GM12864 (cell line): ENCODE measurements at places on chromosomes 1 and 21.

GRCh38 chr1:229554886-229555621, 3.5 kb downstream of the ABCB10 start:
- DNase-seq = no peak

DNA sequence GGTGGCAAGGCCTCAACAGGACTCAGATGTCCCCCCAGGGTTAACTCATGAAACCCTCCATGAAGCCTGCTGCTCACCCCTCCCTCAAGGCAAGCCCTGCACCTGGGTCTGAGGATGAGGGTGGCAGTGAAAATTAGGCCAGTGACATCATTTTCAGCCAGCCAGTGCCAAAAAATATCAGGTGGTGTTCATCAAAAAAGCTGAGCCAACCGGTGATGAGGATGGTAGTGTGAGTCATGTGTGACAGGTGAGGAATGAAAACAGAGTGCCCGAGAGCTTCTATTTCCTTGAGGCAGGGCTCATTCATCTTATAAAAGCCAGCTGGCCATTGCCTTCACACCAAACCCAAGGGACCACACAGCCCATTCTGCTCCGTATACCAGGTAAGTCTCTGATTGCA, at the start of gene SPRR1A:
Gene SPRR1A, plus strand, starts transcription at position 339 of the 400 bp plus-strand sequence. CDS start 1,150 bp downstream, outside the sequence.
- no peak for DNase-seq

GRCh38 chr1:160743266-160743665, 4.2 kb downstream of the SLAMF7 start:
- DNase-seq = no peak

- no peak for DNase-seq
Measured at GRCh38 chr21:34185026-34185750, 111.8 kb downstream of the MRPS6 start.

- DNase-seq = no peak
Measured at GRCh38 chr1:247417831-247418230, 1.9 kb downstream of the NLRP3 start.

DNA sequence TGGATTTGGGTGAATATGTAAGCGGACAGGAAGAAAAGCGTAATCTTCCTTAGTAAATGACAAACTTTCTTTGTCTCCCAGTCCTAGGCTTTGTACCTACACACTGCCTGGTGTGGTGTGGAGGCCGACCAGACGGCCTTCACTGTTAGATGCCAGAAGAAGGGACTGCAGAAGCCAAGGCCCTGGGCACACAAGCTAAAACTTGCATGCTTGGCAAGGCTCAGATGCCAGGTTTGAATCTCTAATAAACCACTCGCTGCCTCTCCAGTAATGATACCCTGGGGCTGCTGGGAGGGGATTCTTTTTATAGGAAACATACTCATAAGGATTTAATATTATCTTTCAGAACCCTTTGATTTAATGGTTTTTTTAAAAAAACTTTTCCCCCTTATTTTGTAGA, 263.8 kb downstream of the PTPRC start:
- DNase-seq = no peak

- no peak for DNase-seq
Measured at GRCh38 chr1:41712695-41713094, 206.0 kb downstream of the HIVEP3 start.

DNA sequence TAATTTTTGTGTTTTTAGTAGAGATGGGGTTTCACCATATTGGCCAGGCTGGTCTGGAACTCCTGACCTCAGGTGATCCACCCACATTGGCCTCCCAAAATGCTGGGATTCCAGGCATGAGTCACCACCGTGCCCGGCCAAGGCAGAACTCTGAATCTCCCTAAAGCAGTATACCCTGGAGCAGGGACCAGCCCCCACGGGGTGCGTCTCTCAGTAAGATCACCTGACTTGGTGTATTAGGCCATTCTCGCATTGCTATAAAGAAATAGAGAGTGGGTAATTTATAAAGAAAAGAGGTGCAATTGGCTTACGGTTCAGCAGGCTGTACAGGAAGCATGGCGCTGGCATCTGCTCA, 14.2 kb downstream of the DFFB start:
- DNase-seq = no peak

GRCh38 chr1:240258910-240259309, 167.2 kb downstream of the FMN2 start:
- no peak for DNase-seq

- no peak for DNase-seq
Measured at GRCh38 chr1:192629612-192630011, 6.3 kb upstream of the RGS13 start.

DNA sequence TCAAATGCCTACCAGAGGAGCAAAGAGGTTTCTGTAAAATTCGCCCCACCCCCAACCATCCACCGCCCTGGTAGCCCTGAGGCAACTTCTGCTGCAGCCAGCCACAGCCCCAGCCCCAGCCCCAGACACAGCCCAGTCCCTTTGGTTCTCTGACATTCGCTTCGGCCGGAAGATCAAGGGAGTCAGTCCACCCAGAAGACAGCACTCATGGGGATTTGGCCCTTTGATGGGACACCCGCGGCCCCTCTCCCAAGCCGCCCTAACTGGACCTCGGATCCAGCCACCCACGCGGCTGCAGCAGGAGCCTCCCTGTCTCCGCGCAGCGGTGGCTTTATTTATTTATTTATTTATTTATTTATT, 3881.0 kb downstream of the SRGAP2C start:
- DNase-seq = no peak

- DNase-seq = no peak
Measured at GRCh38 chr1:94117259-94117851, 3.6 kb downstream of the ABCA4 start.

DNA sequence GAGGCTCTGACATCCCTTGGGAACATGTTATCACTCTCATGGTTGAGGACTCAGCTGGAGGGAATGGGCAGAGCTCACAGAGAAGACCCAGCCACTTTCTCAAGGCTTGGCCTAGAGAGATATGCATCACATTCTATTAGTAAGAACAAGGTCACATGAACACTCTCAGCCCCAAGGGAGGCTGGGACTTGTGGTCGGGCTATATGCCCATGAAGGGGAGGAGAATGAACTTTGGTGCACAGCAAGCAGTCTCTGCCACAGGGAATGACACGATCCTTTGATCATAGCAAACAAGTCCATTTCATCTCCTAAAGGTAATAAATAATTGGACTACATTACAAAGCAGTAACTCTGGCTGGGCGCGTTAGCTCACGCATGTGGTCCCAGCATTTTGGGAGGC, 105.7 kb downstream of the SYF2 start:
- DNase-seq = no peak

DNA sequence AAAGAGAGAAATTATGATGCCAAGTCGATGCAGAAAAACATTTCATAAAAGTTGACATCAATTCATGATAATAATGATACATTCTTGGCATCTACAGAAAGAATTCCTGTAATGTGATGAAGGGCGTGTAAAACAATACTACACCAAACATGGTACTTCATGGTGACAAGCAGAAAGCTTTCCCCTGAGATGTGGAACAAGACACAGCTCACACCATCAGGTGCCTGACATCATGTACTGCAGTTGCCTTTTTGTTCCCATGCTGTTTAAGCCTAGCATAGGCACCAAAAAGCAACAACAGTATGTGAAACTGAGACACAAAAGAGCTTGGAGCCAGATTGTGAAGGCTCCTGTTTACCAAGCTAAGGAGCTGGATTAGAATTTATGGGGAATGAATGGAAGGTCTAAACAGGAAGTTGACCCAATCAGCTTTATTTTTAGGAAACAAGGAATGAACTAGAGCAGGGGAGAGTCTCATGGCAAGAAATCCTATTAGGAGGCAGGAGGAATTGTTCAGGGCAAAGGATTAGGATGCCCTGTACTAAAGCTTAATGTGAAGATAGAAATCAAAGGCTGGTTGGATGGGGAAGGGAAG, 67.2 kb downstream of the SYDE2 start:
- DNase-seq = no peak

DNA sequence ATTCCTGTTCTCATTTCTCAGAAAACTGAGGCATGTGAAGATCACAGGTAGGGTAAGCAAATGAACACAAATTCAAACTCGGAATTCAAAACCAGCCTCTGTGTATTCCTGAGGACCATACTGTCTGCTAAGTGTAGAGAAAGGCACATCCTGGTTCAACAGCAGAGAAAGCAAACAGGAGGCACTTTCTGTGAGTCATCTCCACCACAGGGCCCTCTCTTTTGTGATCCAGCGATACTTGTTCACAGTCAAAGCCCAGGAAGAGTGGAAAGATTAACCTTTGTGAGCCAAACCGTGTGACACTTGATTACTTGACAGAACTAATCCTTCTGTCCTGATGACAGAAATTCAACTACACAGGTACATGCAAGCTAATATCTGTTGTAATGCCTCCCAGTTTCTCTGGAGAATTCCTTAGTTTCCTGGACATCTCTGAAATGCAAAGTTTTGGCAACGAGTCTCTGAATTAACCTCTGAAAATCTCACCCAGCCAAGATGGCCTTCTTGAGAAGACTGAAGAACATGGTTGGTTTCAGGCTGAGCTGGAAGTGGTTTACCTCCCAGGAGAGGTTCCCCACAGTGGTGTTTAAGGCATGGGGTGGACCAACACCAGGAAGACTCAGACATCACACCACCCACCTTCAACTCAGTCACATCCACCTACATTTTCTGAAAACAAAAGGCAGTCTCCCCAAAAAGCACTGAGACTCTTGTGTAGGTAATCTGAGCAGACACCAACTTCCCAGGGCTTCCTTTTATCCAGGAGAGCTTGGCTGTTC, 98.2 kb upstream of the ERG start:
- DNase-seq = no peak

DNA sequence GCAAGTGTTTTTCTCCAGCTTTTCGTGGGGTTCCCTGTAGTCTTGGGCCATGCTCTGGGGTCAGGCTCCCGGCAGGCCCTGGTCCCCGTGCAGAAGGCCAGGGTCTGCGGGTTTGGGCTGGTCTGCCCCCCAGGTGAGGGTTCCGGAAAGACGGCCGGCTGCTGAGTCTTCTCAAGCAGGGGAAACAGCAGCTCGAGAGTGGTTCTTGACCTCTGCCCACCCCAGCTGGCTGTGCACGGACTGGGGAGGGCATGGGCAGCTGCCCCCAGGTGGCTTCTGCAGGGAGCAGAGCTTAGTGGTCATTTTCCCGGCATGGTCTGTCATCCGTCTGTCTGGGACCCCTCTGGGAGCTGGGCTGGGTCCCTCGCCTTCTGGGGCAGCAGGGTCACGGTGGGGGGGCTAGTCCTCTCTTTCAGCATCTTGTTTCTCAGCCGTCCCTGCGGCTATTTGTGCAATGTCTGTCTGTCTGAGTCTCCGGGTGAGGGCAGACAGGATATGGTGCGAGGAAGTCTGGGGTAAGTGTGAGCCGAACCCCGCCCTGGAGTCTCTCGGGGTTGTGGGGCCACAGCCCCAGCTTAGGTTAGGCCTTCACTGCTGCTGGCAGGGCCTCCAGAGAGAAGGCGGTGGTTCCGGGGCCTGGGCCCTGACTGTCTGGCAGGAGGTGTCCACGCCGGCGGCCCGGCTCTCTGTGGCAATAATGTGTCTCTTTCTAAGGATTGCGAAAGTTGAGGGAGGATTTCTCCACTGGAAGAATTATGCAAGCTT, 6.1 kb downstream of the SKI start:
- DNase-seq = no peak

- no peak for DNase-seq
Measured at GRCh38 chr1:40736085-40736531, 44.6 kb downstream of the NFYC start.

- no peak for DNase-seq
Measured at GRCh38 chr1:7187112-7187493, 401.8 kb downstream of the CAMTA1 start.

- DNase-seq = no peak
Measured at GRCh38 chr1:217605390-217605789, 25.5 kb downstream of the GPATCH2 start.

- no peak for DNase-seq
Measured at GRCh38 chr21:44082648-44083440, 24.4 kb upstream of the PWP2 start.

GRCh38 chr1:116667078-116667574, 407 bp downstream of the IGSF3 start:
- DNase-seq = no peak

- DNase-seq = no peak
Measured at GRCh38 chr21:28235169-28235895, 757.3 kb downstream of the LTN1 start.

DNA sequence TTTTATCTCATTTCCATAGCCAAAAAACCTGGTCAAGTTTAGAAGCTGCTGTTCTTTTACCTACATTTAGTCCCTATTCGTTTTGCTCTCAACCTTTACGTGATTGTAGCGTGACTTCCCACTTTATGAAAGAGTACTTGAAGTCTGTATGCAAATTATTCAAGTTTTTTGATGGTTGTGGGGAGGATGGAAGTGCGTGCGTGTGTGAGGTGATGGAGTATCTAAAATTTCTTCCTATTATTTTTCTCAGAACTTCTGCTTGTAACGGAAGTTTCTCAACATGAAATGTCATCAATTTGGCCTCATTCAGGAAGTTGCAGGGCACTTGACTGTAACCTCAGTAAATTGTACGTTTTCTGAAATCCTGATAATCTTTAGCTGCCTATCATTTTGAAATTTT, 64.0 kb downstream of the SAMSN1 start:
- no peak for DNase-seq

DNA sequence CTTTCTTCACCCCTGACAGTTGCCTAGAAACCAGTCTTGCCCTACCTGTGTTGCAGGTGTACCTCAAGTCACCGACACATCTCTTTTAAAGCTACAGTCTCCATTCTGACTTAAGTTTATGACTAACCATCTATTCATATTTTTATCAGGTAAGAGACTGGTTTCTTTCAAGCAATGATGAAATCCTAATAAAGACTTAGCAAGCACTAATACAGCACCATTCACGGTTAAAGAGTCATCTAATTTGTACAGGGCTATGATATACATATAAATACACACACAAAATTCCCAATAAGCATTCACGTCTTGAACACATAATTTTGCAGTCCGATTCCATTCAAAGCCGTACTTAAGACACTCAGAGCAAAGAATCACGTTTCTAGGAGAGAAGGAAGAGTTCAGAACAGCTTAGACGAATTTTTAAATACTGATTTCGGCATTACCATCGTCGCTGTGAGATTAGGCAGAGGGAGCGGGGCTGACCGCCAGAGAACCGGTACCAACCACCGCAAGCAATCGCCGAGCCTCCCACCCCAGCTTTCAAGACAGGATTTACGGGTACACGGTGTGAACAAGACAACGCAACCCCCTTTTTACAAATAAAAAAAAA, 943 bp downstream of the ERRFI1 start:
- no peak for DNase-seq

DNA sequence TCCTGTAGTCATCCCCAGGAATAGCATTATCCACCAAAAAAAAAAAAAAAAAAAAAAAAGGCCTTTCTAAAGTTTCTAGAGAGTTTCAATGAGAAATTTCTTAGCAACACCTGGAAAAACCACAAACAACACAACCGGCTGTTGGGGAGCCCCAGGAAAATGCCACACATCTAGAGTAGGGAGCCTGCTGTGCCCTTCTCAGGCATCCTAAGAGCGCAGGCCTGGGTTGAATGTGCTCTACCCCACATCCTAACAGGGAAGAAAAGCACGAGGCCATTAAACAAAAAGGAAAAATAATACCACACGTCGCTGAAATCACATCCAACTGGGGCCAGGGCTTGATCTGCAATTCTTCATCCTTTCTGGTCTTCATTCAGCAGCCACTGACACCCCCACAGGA, 367.5 kb downstream of the TGFB2 start:
- DNase-seq = no peak

- no peak for DNase-seq
Measured at GRCh38 chr21:45641480-45642035, 2.0 kb upstream of the PCBP3 start.

- DNase-seq = no peak
Measured at GRCh38 chr1:111253876-111254275, 26.4 kb downstream of the CHI3L2 start.
